ENCODE measurements at places on chromosomes 4 and X. TPM values are rescaled to one million over a fixed set of nuclear protein-coding genes. Genes with fewer than 3 reads are reported as not detected.

CENPI gene
- 3.5 TPM for total RNA-seq

SPOCK3 gene
- 0.71 TPM for total RNA-seq

ANKRD50 gene
- total RNA-seq, result 20.8 TPM

BBS12 gene
- 3.4 TPM for total RNA-seq

GRCh38 chrX:20221902-20222301, 44.8 kb downstream of the RPS6KA3 start:
- no peak overlapping the region for H3K4me3 ChIP-seq
- no peaks in the 10 kb centered on the region for H3K36me3 ChIP-seq

DNA sequence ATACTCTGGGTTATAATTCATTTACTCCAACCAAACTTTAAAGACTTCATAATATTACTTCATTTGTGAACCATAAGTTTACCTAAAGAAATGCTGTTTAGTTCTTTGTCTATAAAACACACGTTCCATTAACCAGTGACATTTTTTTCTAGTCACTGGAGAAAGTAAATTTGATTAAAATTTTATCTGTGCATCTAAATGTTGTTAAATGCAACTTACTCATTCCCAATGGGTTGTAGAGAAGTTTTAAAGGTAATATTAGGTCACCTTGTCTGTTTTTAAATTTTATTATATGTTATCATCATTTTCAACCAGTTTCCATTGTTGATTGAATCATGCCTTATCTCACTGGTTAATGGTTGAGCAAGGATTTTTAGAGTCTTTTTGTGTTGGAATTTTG, 401.4 kb downstream of the CCSER1 start:
- no peak overlapping the region for H3K27ac ChIP-seq
- H3K4me3 ChIP-seq, result no peak overlapping the region
- no peak for DNase-seq
- H3K4me1 ChIP-seq, result no peaks in the 10 kb centered on the region

DNA sequence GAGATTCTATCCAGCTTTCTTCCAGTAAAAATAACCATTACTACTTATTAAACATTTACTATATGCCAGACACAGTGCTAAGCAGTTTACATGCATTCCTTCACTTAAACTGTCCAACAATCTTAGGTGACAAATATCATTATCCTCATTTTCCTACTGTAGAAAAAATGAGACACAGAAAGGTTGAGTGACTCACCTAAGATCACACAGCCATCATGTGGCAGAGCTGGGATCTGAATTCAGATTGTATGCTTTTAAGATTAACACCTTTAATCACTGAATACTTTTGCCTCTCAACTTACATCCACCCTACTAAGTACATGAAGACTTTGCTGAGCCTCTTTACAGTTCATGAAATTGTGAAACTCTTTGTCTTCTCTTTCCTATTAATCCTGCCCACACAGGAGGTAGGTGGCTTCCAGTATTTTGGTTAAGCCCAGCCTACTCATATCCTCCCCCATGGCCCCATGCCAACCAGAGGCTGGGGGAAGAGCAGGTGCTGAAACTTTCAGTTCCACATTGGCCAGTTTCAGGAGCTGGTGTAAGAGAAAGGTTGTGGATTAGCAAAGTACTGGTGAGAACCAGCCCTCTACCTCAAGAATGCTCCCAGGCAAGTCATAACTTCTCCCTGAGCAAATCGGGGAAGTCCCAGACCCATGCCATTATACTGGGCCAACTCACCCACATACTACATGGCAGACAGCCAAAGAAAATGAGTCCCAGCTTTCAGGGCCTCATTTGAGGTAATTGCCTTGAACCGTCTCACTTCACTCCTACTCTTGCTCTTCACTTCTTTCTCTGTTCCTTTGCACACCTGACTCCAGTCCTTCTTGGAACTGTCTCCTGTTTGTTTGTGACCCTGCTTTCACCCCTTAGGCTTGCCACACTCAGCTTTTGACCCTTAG, 211.1 kb downstream of the GUCY2F start:
- no peak for DNase-seq
- no peak overlapping the region for H3K27ac ChIP-seq
- H3K27me3 ChIP-seq, result no peaks in the 10 kb centered on the region
- H3K4me1 ChIP-seq, result no peaks in the 10 kb centered on the region
- no peaks in the 10 kb centered on the region for H3K36me3 ChIP-seq
- no peak overlapping the region for H3K4me3 ChIP-seq

DNA sequence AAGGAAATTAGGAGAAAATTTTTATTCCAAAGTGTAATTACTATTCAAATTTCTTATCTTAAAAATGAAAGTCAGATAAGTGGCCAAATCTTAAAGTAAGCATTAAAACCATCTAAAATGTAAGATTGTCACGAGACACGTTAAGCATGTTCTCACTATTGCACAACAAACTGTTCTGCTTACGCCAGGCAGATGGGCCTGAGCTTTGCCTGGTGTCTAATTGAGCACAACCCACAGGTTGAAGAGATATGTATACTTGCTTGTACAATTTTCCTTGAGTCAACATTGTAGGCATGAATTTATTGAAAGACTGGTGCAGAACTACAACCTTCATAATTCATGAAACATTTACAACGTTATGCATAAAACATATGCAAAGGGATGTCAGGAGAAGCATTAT, 3.9 kb downstream of the RNF128 start:
- no peak overlapping the region for H3K4me3 ChIP-seq
- peaks cover 23% of the 10 kb centered on the region for H3K27me3 ChIP-seq
- DNase-seq, result peak; percentile 14

- no peaks in the 10 kb centered on the region for H3K4me1 ChIP-seq
- H3K4me3 ChIP-seq, result no peak overlapping the region
- H3K27ac ChIP-seq, result no peak overlapping the region
- H3K27me3 ChIP-seq, result no peaks in the 10 kb centered on the region
- DNase-seq, result no peak
- H3K36me3 ChIP-seq, result no peaks in the 10 kb centered on the region
These were observed 35.4 kb upstream of the BCLAF3 start for GRCh38 chrX:20026278-20026677.

DNA sequence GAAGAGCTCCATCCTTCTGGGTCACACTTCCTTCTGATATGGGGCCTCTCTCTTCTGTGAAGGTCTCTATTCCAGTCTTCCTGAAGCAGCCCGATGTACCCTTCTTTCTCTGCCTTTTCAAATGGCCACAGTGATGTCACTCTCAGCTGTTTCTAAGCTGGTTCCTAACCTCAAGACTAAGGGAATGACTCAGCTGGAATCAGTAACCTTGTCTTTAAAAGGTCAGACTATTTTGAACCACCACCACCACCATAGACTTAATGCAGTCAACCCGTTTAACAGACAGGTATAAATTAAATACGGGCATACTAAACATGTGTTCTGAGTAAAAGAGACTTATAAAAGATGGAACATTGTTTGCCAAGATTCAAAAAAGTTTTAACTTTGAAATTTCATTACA, 121.0 kb downstream of the PPA2 start:
- H3K36me3 ChIP-seq, result no peaks in the 10 kb centered on the region
- H3K4me1 ChIP-seq, result no peaks in the 10 kb centered on the region

- DNase-seq, result no peak
- no peaks in the 10 kb centered on the region for H3K36me3 ChIP-seq
- no peak overlapping the region for H3K27ac ChIP-seq
- no peak overlapping the region for H3K4me3 ChIP-seq
- H3K27me3 ChIP-seq, result no peaks in the 10 kb centered on the region
These were observed 12.8 kb upstream of the FAT1 start for GRCh38 chr4:186736466-186736865.

DNA sequence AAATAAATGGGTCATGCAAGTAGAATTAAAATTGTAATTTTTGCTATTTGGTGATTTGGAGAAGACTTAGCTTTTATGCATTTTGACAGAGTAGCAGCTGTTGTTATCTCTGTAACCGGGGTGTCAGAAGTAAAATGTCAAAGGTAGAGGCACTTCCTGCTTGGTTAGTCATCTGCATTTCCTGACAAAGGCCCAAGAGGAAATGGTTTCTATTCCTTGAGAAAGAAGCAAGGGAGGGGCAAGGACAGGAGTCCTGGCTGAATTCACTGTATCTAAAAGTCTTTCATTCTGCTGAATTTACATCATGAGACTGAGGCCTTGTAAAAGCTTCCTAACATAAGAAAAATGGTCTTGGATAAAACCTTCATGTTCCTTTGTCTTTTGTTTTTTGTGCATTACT, 550.9 kb upstream of the BOD1L1 start:
- H3K36me3 ChIP-seq, result no peaks in the 10 kb centered on the region
- no peak for DNase-seq
- H3K27ac ChIP-seq, result no peak overlapping the region
- H3K27me3 ChIP-seq, result no peaks in the 10 kb centered on the region

GRCh38 chr4:3250438-3250955, 1.5 kb downstream of the MSANTD1 start:
- H3K4me1 ChIP-seq, result no peaks in the 10 kb centered on the region
- no peaks in the 10 kb centered on the region for H3K36me3 ChIP-seq
- peak overlapping the region; percentile 48 for H3K27ac ChIP-seq
- H3K4me3 ChIP-seq, result peak overlapping the region; percentile 20

- H3K4me3 ChIP-seq, result no peak overlapping the region
- no peaks in the 10 kb centered on the region for H3K36me3 ChIP-seq
- DNase-seq, result no peak
These were observed 229.0 kb upstream of the GLRA2 start for GRCh38 chrX:14300376-14300775.

DNA sequence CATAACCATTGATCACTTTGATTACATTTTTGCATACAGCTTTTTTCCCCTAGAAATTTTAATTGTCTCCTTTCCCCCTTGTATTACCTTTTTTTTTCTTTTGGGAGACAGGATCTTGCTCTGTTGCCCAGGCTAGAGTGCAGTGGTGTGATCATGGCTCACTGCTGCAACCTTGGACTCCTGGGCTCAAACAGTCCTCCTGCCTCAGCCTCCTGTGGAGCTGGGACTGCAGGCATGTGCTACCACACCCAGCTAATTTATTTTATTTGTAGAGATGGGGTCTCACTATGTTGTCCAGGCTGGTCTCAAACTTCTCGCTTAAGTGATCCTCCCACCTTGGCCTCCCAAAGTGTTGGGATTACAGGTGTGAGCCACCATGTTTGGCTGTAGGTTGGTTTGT, 47.0 kb downstream of the ZFX start:
- H3K4me1 ChIP-seq, result no peaks in the 10 kb centered on the region
- H3K27ac ChIP-seq, result no peak overlapping the region
- H3K4me3 ChIP-seq, result no peak overlapping the region
- no peak for DNase-seq
- no peaks in the 10 kb centered on the region for H3K36me3 ChIP-seq

DNA sequence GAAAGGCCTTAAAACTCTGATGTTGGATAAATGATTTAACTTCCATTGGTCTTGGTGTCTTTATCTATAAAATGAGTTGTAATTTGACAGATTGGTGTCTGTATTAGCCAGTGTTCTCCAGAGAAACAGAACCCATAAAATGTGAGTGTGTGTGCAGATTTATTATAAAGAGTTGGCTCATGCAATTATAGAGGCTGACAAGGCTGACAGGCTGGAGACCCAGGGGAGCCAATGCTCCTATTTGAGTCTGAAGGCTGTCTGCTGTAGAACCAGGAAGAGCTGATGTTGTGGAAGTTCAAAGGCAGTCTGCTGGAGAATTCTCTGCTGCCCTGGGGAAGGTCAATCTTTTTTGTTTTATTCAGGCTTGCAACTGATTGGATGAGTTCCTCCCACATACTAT, 131.7 kb downstream of the SLC4A4 start:
- no peak overlapping the region for H3K4me3 ChIP-seq
- no peaks in the 10 kb centered on the region for H3K36me3 ChIP-seq
- H3K4me1 ChIP-seq, result no peaks in the 10 kb centered on the region
- H3K27me3 ChIP-seq, result no peaks in the 10 kb centered on the region
- H3K27ac ChIP-seq, result no peak overlapping the region

GRCh38 chr4:71460371-71460770, 121.6 kb downstream of the SLC4A4 start:
- no peaks in the 10 kb centered on the region for H3K4me1 ChIP-seq
- H3K27me3 ChIP-seq, result no peaks in the 10 kb centered on the region
- H3K4me3 ChIP-seq, result no peak overlapping the region
- no peak overlapping the region for H3K27ac ChIP-seq
- DNase-seq, result no peak
- H3K36me3 ChIP-seq, result no peaks in the 10 kb centered on the region

- no peak overlapping the region for H3K27ac ChIP-seq
- no peak overlapping the region for H3K4me3 ChIP-seq
- H3K4me1 ChIP-seq, result peaks cover 3% of the 10 kb centered on the region
- no peaks in the 10 kb centered on the region for H3K36me3 ChIP-seq
- no peaks in the 10 kb centered on the region for H3K27me3 ChIP-seq
These were observed 113.8 kb upstream of the WDR17 start for GRCh38 chr4:175951794-175952193.

GRCh38 chr4:75821966-75822365, 80.3 kb downstream of the PPEF2 start:
- H3K36me3 ChIP-seq, result no peaks in the 10 kb centered on the region
- H3K27ac ChIP-seq, result no peak overlapping the region
- no peak overlapping the region for H3K4me3 ChIP-seq
- no peak for DNase-seq
- no peaks in the 10 kb centered on the region for H3K4me1 ChIP-seq

DNA sequence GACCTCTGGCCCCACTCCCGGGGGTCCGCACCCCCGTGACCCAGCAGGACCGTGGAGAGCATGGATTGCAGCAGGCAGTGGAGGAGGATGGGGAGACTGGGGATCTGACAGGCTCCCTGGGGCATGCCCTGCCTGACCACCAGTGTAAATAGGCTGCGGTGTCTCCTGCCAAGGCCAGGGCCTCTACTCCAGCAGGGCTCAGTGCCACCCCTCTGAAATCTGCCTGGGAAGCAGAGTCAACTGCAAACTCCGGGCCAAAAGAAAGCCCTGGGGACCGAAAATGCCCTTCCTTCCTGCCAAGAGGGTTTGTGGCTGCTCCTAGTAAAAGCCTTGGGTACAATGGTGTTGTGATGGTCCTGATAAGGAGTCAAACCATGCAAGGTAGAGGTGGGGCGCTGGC, 6.4 kb downstream of the ADRA2C start:
- H3K36me3 ChIP-seq, result no peaks in the 10 kb centered on the region
- H3K4me3 ChIP-seq, result no peak overlapping the region
- H3K4me1 ChIP-seq, result no peaks in the 10 kb centered on the region
- H3K27me3 ChIP-seq, result peaks cover 8% of the 10 kb centered on the region
- no peak overlapping the region for H3K27ac ChIP-seq

- H3K27me3 ChIP-seq, result no peaks in the 10 kb centered on the region
- DNase-seq, result no peak
- no peak overlapping the region for H3K4me3 ChIP-seq
- H3K27ac ChIP-seq, result no peak overlapping the region
- no peaks in the 10 kb centered on the region for H3K36me3 ChIP-seq
- no peaks in the 10 kb centered on the region for H3K4me1 ChIP-seq
These were observed 713.6 kb downstream of the CCSER1 start for GRCh38 chr4:90840828-90841227.

DNA sequence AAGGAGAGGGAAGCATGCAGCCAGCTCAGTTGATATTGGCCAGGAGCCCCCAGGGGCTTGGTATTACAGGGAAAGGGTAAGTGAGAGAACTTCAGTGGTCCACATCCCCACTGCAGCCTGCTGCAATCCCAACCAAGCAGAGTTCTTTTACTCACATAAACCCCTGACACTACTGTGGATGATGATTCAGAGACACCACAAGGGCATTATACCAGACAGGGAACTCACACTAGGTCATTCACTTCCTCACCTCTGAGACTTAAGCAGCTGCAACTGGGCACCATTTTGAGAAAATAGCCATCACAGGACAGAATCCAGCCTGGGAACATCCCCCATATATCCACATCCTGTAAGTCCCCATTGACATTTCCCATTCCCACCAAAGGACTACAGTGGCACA, 248.0 kb downstream of the INPP4B start:
- no peak overlapping the region for H3K27ac ChIP-seq
- H3K36me3 ChIP-seq, result no peaks in the 10 kb centered on the region
- no peaks in the 10 kb centered on the region for H3K4me1 ChIP-seq
- no peaks in the 10 kb centered on the region for H3K27me3 ChIP-seq
- DNase-seq, result no peak

GRCh38 chrX:106999002-106999975, 723 bp downstream of the MORC4 start:
- peak overlapping the region; percentile 33 for H3K4me3 ChIP-seq
- H3K27ac ChIP-seq, result peak overlapping the region; percentile 79
- H3K36me3 ChIP-seq, result no peaks in the 10 kb centered on the region
- H3K4me1 ChIP-seq, result no peaks in the 10 kb centered on the region
- peak; percentile 55 for DNase-seq

All from left lung (tissue), 14 donors.